Forelimb muscle (tissue), 1 donor: ENCODE measurements at places on chromosomes 16 and 17.

- no peak for DNase-seq
Measured at GRCh38 chr17:48597778-48598631, 4.4 kb upstream of the HOXB5 start.

GRCh38 chr16:10907757-10908045 lies 30.7 kb downstream of the CIITA start:
- no peak for DNase-seq

- no peak for DNase-seq
Measured at GRCh38 chr17:72259922-72260321, 139.1 kb downstream of the SOX9 start.

DNA sequence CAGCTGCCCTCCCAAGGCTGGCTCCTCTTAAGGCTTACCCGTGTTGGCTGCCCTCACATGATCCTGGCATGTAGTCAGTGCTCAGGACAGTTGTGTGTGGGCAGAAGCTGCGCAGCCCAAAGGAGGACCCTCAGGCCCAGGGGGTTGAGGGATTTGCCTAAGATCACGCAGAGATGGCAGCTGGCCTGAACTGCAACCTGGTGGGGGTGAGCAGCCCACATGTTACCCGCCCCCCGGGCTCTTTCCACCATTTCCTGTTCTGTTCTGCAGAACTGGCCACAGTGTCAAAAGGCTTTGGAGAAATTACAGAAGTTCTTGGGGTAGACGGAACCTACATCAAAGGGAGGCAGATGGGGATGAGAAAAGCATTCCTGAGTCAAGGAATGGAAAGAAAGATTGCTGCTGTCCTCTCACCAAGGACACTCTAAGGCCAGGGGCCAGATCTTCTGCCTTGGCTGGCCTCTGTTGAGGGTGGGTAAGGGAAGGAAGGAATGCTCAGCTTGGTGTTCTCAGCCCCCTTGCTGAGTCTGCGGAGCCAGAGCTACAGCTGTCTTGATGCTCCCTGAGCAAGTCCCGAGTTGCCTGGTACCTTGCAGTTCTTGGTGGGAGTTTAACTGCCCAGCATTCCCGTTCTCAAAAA lies 53.0 kb downstream of the EPN2 start:
- DNase-seq = no peak

DNA sequence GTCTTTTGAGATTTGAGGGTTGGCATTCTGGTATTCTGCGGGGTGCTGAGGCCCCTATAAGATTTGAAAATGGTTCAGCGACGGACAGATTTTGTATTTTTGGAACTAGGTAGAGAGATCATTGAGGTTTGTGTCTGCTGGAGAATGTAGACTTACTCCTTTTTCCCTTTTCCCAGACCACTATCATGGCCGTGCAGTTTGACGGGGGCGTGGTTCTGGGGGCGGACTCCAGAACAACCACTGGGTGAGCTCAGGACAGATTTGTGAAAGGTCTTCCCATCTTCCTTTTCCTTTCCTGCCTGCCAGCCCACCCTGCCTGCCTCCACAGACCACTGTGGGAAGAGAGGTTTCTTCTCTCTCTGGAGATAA lies 572 bp downstream of the PSMB6 start:
- DNase-seq = no peak

- peak; percentile 8 for DNase-seq
Measured at GRCh38 chr16:73845238-73846006, 451.2 kb upstream of the PSMD7 start.

DNA sequence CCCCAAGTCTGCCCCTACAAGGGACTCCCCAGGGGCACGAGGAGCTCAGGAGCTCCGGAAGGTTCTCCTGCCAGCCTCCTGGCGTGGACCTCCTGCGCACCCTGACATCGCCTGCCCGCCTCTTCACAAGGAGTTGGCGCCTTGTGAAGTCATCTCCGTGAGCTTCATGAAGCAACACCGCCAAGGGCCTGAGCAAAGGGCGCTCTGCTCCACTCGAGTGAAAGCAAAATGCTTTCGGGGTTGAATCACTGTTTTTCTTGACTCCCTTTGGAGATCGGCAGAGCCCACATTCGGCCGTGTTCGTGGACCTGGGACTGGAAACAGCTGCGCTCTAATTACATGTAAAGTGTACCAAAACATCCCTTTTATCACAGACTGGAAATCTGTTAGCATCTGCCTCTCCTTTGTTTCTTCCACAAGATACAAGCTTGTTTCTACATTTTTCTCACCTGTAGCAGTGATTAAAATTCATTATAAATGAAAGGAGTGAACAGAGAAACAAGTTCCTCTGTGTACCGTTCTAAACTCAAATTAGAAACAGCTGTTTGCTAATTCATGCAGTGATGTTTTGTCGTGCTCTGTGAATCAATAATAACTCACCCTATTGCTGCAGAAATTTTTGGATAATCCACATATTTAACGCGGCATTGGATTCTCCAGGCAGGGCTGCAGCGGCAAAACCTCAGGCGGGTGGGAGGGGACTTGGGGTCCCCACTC lies 203.3 kb downstream of the ZNF423 start:
- DNase-seq = no peak

GRCh38 chr17:55743103-55743679 lies 7.7 kb upstream of the PCTP start:
- no peak for DNase-seq

GRCh38 chr17:64544742-64545141 lies 38.0 kb downstream of the CEP95 start:
- DNase-seq = no peak

- no peak for DNase-seq
Measured at GRCh38 chr17:33385713-33386112, 92.6 kb upstream of the ASIC2 start.
